Caki2 (cell line): ENCODE measurements at places on chromosomes 6 and 20.

GRCh38 chr6:157877573-157878438 lies 54.8 kb downstream of the SNX9 start:
- no peak for DNase-seq

DNA sequence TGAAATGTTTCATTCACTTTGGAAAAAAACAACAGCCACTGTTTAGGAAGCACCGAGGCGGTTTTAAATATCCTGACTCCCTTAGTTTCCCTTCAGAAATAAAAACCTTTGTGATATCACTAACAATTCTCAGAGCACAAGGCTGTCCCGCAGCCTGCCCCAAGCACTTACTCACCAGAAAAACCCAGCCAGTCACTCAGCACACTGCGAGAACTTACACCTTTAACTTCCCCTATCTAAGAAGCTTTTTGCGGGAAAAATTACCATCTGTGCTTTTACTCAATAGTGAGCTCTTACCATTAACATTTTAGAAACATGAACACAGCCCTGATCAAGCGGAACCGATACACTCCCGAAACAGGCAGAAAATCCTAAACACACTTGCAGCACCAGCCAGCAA lies 9.3 kb downstream of the ZBTB46 start:
- no peak for DNase-seq

GRCh38 chr20:4263036-4263435 lies 247.7 kb upstream of the RNF24 start:
- DNase-seq, result no peak

DNA sequence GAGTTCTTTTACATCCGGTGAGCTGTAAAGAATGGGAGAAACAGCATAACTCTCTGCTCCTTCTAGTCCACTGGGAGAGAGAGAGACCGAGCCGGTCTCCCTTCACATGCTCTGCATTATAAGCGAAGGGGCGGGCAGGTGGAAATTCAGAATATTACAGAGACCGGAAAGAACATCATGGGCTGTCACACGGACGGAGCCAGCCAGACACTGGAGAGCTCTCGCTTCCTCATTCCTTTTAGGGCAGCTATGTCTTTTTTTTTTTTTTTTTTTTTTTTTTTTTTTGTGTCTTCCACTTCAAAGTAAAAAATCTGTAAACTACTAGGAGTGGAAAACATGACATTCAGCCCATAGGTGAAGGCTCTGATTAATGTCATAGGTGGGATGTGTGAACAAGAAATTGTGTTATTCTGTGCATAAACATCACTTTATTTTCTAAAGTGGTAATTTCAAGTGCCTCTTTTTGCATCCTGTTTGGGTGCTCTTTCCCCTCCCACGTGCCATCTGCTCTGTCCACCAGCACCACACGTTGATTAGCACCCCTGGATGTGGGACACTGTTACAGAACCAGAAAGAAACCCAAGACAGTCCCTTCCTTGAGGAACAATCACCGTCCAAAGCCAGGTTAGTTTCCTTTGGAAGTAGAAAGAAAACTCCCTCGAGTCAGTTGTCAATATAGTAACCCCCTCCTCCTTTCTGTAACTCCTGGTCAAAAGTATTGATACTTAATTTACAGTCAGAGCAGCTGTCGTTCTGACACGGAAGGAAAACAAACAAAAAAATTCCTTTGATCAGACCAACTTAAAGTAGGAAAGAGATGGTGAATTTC lies at the start of gene TAGAP:
TSS of gene TAGAP (minus strand) at position 93 of the 829 bp plus-strand sequence. CDS start 845 bp downstream, outside the sequence.
- DNase-seq, result no peak

GRCh38 chr6:56250266-56250665 lies 2.9 kb upstream of the COL21A1 start:
- no peak for DNase-seq

GRCh38 chr6:122839906-122840305 lies 50.8 kb downstream of the SMPDL3A start:
- no peak for DNase-seq

DNA sequence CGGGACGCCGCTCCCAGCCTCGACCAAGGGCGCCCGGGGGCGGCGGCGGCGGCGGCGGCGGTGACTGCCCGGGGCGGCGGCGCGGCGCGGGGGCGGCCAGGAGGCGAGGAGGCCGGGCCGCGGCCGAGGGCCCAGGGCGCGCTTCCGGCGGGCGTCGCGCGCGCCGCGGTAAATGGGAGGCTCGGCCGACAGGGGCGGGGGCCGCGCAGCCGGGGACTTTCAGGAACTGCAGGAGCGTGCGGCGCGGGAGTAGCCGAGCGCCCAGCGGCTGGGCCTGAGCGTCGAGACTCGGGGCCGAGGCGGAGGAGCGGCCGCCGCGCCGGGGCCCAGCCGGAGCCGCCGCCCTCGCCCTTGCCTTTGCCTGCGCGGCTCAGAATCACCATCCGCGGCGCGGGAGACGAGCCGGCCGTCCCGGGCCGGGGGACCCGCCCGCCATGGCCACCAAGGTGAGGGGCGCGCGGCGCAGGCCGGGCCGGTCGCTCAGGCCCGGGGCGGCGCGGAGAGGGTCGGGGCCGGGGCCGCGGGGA lies at the start of gene SNX9:
TSS of gene SNX9 (plus strand) at position 246 of the 527 bp plus-strand sequence. CDS start at position 435, 189 bp downstream.
- peak; percentile 51 for DNase-seq

DNA sequence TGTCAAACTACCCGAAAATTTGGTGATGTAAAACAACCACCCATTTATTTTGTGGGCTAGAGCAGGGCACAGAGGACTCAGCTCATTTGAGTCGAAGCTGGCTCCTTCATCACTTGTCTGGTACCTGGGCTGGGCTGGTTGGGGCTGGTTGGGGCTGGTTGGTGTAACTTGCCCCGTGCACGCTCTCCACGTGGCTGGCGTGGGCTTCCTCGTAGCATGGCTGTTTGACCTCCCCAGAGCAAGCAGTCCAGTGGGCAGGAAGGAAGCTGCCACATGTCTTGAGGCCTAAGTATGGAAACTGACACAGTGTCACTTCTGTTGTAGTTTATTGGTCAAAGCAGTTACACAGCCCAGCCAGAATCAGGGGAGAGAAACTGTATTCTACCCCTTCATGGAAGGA lies 27.1 kb downstream of the BCAS4 start:
- no peak for DNase-seq

DNA sequence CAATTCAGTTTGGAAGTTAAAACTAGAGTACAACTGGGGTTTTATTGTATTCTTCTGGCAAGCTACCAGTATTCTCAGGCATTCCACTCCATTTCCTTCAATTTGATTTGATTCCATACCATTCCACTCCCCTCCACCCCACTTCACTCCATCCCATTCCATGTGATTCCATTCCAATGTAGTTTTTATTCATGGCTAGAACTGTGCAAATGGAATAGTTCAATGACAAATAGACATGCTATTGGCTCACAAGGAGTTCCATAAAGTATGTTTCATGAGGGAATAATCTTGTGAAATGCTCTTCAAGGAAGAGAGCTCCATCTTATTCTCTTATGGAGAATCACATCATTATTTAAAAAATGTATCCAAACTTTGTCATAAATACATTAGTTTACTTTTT lies 285.0 kb upstream of the BMP2 start:
- no peak for DNase-seq

- DNase-seq, result no peak
Observed at GRCh38 chr6:5361396-5361795, 100.1 kb downstream of the FARS2 start.

DNA sequence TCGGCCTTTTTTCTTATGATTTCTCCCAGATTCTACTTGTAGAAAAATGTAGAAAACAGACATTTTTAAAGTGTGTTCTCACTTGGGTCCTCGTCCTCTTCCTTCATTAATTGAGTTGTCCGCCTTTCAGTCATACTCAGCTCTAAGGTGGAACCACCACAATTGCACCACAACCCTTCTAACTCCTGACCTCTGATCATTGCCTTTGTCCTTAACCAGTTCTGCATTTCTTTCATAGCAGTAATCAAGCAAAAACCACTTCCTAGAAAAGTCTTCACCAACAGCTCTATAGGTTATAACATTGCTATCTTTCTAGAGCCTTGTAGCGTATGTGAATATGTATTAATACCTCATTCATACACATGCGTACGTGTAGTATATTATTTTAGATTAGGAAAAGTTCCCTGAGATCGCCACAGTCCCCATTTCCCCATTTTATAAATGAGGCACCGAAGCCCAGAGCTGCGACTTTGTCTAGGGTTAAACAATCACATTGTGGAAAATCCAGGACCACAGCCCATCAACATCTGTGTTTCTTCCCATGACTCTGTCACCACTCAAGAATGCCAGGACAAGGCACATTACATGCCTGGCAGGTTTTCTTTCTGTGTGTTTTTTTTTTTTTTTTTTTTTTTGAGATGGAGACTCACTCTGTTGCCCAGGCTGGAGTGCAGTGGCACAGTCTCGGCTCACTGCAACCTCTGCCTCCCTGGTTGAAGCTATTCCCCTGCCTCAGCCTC lies 175.5 kb downstream of the BTBD3 start:
- no peak for DNase-seq

- no peak for DNase-seq
Observed at GRCh38 chr20:43388268-43389002, 69.3 kb upstream of the SRSF6 start.

DNA sequence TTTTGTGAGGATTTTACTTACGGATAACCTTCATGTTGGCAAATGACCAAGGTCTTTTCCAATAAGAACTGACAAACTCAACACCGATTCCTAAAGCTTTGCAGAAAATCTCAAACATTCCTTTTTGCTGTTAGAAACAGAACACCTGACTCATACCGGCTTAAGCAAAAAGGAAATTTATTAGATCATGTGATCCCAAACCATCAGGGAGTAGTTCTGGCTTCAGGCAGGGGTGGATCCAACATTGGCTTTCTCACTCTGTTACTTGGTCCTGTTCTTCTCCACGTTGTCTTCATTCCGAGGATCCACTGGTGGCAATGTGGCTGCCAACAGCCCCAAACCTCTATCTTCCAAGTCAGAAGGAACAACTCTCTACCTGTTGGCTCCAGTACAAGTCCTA lies 95.9 kb upstream of the PMEPA1 start:
- no peak for DNase-seq

- no peak for DNase-seq
Observed at GRCh38 chr6:26432627-26433201, 7.6 kb upstream of the BTN3A3 start.

- no peak for DNase-seq
Observed at GRCh38 chr20:51486197-51487005, 56.1 kb downstream of the NFATC2 start.

- DNase-seq, result peak; percentile 58
Observed at GRCh38 chr6:10531942-10532341, 10.8 kb downstream of the GCNT2 start.

- no peak for DNase-seq
Observed at GRCh38 chr6:24546439-24546838, 51.7 kb downstream of the ALDH5A1 start.

DNA sequence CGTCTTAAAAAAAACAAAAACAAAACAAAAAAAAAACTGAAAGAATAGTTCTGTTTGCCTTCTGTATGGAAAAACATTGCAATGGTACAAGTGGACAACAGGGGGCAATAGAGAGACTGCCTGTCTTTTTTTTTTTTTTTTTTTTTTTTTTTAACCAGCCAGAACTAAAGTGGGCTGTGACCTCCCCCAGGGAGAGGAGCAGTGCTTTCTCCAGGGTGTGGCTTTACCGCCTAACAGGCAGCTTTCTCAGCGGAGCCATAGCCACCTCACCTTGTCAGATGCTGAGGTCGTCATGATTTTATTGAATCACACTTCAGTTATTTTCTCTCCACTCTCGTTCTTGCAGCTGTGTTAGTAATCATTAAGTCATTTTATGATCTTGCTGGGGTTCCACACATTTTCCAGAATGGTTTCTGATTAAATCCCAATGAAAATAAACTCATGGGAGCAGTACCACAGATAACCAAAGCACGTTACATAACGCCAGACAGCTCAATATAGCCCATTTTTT lies 78.4 kb downstream of the GMPR start:
- DNase-seq, result peak; percentile 73

- DNase-seq, result peak; percentile 88
Observed at GRCh38 chr20:8837396-8837795, 231.5 kb upstream of the PLCB4 start.

- DNase-seq, result no peak
Observed at GRCh38 chr6:71088166-71088565, 131.3 kb upstream of the B3GAT2 start.

DNA sequence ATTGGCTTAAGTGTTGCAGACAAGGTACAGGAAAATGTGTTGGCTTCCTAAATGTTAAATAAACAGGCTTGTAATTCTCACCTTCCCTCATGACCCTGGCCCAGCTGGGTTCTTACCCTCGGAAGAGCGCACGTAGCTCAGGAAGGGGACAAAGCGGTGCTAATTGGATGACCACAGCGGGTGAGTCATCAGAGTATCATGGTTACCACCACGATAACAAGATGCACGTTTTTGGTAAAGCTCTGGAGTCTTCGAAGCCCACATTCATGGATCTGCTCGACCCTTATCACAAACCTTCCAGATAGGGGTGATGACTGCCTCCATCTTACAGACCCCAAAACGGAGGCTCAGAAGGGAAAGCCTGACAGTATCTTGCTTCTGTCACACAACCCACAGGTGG lies 32.8 kb downstream of the APCDD1L start:
- no peak for DNase-seq

GRCh38 chr6:83265384-83265783 lies 72.2 kb downstream of the RWDD2A start:
- no peak for DNase-seq

- DNase-seq, result no peak
Observed at GRCh38 chr20:11922561-11922960, 4.9 kb downstream of the BTBD3 start.

GRCh38 chr20:16624106-16624505 lies 50.9 kb upstream of the KIF16B start:
- DNase-seq, result no peak

DNA sequence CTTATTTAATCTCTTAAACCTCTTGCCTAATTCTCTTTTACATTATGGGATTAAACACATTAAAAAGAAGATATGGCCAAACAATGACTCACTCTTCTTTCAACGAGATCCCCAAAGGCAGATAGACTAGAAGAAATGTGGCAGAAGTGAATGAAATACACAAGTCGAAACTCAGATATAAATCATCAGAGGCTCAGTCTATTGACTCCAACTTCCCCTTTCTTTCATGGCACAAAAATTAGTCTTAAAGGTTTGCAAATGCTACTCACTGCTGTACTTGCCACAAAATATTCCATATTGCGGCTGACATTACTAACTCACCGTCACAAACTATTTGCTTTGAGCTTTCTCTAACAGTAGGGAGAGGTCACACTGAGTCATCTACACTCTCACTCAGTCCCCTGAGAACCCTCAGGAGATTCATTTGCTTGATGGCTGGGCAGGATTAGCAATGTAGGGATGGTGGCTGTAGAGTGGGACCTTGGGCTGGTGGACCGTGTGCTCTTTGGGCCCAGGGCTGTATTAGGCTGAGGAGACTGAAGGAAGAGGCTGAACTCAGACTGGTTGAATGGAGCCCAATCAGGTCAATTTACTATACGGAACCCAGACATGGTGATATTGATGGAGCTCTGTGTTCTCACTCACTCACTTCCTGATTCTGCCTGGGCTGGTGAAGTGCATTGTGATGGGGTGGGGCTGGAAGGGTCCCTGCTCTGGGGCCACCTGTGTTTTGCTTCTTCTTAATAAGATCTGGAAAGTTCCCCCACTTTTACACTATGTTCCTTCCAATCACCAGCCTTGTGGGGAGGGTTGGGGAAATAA lies 42.8 kb upstream of the UBR2 start:
- no peak for DNase-seq

- peak; percentile 55 for DNase-seq
Observed at GRCh38 chr6:139753198-139753861, 378.9 kb upstream of the CITED2 start.

GRCh38 chr6:72035486-72035885 lies 149.1 kb downstream of the RIMS1 start:
- no peak for DNase-seq
